Foreskin fibroblast (primary cell): ENCODE measurements at places on chromosomes 4 and X.

GRCh38 chr4:179441596-179441995, 1999.4 kb upstream of the AGA start:
- no peak for DNase-seq

- DNase-seq, result no peak
These were observed 3.5 kb downstream of the JAKMIP1 start for GRCh38 chr4:6196871-6197270.

DNA sequence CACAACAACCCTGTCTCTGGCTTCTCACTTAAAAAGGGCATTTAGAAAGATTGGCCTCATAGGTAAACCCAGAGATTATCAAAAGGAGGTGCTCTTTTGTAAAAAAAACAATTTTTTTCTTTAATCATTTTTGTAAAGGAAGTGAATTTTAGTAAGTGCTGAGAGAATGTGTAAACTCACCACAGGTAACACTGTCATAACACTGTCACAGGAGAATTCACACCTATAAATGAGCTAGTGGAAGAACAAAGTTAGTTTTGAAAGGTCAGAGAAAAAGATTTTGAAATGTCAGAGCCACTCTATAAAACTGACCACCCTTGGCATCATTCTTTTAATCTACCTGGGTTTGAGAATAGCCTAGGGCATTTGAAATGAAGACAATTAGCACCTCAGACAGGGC, 3.3 kb upstream of the SH2D1A start:
- DNase-seq, result no peak

GRCh38 chr4:47340914-47341313, 122.6 kb downstream of the COMMD8 start:
- no peak for DNase-seq

DNA sequence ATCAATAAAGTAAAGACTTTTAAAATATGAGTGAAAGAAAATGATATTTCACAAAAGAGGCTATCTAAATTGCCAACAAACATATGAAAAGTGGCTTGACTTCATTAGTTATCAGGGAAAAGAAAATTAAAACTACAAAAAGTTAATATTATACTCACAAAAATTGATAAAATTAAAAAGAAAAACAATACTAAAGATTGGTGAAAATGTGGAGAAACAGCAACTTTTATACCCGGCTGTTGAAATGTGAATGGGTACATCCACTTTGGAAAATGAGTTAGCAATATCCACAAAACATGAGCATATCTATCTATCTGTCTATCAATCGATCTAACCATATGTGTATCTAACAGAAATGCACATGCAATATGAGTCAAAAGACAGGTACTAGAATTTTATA, 122.3 kb downstream of the ANAPC10 start:
- no peak for DNase-seq

DNA sequence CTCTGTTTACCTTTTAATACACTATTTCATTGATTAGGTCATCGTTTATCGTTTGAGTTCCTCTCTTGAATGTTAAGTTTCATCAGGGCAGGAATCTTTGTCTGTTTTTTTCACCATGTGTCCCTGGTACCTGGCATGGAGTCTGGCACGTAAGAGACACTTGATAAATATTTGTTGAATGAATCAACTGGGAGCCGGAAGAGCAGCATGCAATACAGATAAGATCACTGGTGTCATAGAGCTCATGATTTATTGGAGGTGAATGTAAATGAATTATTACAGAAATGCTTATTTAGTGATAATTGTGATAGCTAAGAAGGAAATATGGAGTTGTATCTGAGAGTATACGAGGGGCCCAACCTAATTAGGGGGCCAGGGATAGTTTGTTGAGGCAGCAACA, 62.8 kb downstream of the UCHL1 start:
- no peak for DNase-seq

DNA sequence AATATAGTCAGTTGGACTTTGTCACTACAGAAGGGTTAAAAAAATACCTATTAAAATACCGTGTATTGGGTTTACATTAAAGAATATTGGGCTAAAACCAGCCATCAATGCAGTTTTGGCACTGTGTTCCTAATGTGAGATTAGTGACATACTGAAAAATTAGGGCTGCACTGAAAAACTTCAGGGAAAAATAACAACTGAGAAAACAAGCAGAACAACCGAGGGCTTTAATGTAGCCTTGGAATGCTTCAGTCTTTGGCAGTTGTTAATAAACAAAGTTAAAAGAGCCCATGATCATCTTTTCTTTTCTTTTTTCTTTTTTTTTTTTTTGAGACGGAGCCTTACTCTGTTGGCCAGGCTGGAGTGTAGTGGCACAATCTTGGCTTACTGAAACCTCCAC, 12.4 kb downstream of the STAG2 start:
- no peak for DNase-seq

DNA sequence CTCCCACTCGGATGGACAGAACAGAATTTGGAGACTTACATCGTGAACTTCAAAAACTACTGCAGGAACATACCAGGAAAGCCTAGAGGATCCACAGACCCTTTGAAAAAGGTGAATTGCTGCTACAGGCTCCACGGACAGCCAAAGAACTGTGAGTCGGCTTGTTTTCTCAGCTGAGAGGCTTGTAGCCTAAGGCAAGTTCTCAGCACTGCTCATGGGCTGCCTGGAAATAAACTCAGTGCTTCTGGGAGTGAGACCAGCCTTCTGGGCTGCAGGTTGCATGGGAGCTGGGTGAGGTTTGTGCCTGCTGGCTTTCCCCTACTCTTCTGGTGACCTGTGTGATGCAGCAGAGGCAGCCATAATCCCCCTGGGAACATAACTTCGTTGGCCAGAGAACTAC, 1397.6 kb downstream of the FAM133A start:
- no peak for DNase-seq

- no peak for DNase-seq
These were observed 132.7 kb upstream of the NR3C2 start for GRCh38 chr4:148574911-148575310.

- DNase-seq, result no peak
These were observed 36.1 kb upstream of the CORIN start for GRCh38 chr4:47873877-47874541.
